ENCODE measurements at places on chromosomes 11 and 22.

DNA sequence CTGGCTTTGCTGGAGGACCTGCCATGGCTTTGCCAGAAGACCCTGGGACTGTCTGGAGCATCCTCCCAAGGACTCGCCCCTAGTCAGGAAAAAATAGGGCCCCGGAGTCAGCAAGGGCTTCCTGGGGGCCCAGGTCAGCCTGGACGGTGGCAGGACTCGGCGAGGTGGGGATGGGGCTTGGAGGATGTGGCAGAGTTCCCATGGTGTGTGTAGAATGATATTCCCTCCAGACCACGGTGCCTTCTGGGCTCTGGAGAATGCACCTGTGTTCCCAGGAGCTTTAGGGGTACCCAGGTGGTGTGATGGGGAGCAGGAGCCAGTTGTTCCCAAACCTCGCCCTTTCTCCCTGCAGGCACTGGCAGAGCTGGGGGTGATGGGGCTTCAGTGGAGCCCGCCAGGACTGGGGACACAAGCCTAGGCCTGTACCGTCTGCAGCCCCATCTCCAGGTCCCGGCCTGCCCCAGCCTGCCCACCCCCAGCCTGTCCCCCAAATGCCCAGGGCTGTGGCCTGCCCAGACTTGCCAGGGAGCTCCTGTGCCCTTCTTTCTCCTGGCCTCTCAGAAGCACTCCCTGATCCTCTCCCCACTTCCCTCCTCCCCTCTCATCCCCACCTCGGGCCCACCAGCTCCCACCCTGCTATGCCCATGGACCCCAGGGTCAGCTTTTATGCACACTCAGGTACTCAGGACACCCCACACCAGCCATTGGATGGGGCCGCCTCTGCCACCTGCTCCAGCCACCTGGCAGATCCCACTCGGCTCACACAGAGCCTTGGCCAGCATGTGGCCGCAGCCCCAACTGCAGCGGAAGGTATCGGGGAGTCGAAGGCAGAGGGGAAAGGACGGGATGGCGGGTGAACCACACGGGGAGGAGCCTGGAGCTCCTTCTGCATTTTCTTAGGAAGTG lies 82.1 kb downstream of the CDKN1C start:
- no peak for DNase-seq

DNA sequence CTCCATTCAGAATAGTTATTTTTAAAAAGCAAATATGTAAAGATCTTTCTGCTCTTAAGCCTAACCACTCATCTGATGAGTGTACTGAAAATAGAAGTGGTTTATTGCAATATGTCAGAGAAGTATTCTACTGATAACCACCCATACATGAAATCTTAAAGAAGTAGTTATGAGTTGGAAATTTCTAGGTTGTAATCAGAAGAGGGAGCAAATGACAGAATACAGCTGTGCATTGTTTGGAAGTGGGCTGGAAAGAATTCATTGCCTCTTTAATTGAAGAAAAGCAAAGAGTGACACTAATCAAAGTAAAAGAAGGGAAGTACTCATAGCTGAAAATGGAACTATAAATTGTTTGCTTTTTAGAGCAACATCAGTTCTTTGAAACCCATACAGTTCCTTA lies 39.4 kb downstream of the FDX1 start:
- no peak for DNase-seq

GRCh38 chr11:10022764-10023163 lies 271.3 kb downstream of the SBF2 start:
- DNase-seq = no peak

DNA sequence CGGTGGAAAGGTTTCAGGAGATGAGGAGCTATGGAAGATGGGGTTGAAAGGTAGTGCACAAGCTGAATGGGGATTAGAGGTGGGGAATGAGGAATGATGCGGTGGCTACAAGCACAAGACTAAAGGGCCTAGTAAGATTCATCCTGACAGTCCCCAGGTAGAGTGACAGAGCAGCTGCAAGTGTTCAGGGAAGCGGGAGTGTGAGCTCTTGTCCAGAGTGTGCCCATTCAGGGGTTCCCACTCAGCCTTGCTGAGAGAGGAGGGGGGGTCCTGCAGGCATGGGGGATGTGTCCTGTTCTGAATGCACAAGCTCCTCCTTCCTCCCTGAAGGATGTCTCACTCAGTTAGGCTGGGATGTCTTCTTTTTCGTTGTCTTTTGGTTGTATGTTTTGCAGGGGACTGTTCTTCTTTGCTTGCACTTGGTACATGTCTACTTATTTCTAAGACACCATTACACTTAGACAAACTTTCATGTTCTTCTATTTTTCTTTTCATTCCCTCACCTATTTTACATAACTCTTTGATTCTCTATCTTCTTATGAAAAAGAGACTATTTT lies 25.8 kb upstream of the CLPB start:
- no peak for DNase-seq

DNA sequence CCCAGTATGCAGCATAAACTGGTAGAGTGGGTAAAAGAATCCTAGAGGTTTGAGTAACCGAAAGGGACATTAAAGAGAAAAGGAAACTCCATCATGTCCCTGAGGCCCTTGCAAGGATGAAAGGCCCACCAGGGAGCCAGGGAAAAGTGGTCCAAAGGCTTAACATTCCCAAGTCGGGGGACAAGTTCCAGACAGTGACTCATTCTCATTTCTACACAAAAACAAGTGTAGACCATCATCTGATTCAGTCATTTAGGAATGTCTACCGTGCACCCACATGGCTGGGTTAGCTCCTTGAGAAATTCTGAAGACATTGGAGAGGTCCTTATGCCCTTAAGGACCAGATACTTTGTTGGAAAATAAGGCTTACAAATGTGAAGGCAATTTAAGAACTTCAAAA lies 4.8 kb upstream of the NOX4 start:
- DNase-seq = no peak

DNA sequence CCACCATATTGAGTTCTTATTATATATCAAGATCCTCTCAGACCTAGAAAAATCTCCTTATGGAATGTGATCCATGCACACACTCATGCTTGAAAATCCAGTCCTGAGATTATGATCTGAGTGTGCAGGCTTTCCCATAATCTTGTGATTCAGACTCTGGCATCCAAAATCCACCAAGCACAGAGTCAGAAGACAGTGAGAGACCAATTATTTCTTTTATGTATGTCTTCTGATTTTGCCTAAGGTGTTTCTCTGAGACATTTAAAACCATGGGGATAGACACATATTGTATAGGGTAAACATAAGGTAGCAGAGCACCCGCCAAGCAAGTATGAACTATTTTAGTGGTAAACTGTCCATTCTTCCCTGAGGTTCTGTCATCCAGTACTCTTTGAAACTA lies 52.0 kb upstream of the MMP13 start:
- DNase-seq = no peak

DNA sequence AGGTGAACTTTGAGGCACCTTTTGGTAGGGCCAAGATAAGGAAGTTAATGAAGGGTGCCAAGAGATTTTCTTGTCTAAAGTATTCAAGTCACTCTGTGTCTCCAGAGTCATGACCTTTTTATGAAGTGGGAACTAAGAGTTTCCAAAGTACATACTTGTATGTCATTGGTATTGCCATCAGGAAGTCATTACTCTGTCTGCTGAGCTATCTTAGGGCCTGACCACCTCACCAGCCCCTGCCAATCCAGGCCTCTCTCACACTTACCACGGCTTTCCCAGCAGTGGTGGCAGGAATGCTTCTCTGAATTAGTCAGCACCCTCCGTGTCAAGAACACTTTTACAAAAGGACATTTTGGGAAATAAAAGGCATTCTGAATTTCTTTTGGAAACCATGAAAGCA lies 192.8 kb upstream of the MTNR1B start:
- DNase-seq = no peak

DNA sequence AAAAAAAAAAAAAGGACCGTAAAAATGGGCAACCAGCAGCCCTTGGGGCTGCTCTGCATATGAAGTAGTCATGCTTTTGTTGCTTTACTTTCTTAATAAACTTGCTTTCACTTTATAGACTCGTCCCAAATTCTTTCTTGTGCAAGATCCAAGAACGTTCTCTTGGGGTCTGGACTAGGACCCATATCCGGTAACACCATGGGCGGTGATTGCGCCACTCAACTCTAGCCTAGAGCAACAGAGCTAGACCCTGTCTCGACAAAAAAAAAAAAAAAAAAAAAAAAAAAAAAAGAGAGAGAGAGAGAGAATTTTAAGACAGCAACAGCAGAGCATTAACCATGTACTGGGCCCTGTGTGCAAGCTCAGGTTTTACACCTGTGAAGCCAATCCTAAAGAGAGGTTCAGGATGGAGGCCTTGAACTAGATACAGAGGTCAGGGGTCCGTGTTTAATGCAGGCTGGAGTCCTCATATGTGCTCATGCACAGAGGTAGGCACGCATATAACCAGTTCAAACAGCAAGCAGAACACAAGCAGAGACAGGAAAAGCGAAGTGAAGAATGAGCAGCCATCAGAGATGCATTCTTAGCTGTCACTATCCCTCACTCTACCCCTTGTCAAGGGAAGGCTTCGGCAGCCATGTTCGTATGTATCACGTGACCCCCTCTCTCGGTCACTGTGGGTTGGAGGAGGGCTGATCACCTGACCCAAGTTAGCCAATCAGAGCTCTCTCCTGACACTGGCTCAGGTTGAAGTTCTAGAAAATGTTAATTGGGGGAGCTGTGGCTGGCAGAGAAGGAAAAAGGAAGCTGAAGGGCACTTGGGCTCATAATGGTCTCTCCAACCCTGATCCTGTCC lies 16.7 kb upstream of the SYT12 start:
- peak; percentile 16 for DNase-seq

- no peak for DNase-seq
Observed at GRCh38 chr22:33438273-33438672, 380.1 kb upstream of the SYN3 start.

DNA sequence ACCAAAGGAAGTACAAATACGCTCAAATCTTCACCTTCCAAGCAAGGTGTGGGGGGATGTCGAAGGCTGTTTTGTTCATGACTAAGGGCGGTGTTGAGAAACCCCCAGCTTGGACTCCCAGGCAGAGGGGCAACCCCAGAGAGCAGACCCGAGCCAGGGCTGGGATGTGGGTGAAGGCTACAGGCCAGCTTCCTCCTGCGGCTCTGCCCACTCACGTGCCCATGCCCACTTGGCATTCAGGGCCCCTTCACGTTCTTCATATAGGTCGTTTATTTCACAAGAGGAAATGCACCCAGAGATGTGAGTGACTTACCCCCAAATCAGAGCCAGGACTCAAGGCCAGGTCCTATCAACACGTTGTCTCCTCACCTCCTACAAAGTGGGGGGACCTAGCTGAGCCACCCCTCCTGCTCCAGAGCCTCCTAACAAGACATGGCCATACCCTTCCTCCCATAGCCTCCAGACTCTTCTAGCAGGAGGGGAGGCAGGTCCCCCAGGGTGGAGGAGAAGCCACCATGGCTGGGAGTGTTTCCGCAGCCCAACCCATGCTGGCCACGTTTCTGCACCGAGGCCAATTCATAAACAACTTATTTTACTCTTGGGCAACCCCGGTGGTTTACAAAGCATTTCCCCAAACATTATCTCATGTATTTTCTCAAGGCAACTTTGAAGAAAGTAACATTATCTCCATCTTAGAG lies 22.0 kb downstream of the TMEM184B start:
- DNase-seq = no peak

DNA sequence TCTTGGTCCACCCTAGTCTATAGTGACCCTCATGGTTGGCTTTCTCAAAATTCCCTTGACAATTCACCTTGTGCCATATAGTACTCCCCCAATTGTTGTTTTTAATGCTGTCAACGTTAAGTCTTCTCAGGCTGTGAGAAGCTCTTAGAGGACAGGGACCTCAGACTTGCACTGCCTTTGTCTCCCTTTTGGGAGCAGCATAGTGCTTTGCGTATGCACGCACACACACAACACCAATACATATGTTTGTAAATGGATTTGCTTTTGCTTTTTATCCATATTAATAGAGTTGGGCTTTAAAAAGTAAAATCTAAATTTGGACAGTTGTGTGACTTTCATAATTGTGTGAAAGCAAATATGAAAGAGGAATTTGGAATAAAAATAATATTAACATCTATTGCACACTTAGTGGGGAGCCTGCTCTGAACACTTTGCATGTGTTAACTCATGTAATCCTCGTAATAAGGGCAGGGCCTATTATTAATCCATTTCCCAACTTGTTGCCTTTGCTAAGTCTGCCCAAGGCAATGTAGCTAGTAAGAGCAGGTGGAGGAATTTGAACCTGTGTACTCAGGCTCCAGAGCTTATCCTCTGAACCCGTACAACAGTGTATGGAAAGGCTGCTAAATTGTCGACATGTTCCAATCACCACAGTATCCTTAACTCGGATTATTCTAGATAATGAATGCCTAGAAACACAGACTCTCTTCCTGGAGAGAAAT lies 257.7 kb upstream of the NARS2 start:
- DNase-seq = no peak

GRCh38 chr11:110837603-110838002 lies 125.4 kb upstream of the ARHGAP20 start:
- DNase-seq = no peak

DNA sequence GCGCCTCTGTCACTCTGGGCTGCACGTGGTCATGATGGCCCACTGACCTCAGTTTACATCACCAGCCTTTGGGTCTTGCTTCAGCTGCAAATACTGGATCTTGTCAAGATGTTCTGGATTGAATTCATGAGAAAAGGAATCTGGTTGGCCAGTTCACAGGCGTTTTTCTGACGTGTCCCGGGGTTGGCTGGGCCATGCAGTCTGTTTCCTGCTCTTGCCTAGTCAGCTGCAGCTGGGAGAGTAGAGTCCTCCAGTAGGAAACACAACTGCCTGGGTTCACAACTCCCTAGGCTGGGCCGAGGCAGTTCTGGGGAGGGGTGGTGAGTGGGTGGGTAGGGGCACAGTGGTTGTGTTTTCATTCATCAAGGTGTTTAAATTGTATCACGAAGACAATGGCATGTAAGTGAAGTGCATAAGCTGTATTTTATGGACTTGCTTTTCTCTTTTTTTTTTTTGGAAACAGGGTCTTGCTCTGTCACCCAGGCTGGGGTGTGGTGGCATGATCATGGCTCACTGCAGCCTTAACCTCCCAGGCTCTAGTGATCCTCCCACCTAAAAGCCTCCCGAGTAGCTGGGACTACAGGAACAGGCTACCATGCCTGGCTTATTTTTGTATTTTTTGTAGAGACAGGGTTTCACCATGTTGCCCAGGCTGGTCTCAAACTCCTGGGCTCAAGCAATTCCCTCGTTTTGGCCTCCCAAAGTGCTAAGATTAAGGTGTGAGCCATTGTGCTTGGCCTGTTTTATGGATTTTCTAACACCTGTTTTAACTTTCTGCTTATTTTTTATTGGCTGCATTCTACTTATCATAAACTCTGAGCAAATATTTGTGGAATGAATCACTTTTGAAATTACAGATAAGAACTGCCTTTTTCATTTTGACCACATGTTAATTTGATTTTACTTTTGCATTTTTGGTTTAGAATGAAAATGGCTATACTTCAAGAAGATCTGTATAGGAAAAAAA lies 54.0 kb upstream of the PITPNB start:
- DNase-seq = no peak

DNA sequence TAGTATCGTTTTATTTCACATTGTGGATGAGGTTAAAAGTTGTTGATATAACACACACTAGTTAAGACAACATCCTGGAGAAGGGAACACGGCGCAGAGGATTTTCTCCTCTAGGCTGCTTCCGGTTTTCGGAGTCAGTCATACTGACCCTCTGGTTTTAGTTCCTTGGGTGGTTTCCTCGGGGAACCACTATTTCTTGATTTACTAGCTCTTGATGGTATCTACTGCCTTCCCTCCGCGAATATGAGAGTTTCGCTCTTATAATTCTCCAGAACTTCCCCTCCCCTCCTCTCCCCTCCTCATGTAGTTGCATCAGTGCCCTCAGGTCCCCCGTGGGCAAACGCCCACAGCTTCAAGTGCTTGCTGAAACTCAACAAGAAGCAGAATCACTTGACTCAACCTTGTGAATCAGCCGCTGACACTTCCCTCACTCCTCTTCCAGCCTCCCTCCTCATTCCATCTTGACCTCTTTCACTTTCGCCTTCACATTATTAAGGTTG lies 15.9 kb upstream of the APOBEC3A start:
- DNase-seq = no peak

- DNase-seq = no peak
Observed at GRCh38 chr22:16960884-16961249, 47.2 kb downstream of the GAB4 start.
